ENCODE measurements at places on chromosomes 3 and 15.

GRCh38 chr3:126573492-126574117 lies 14.9 kb upstream of the C3orf22 start:
- no peak for DNase-seq

DNA sequence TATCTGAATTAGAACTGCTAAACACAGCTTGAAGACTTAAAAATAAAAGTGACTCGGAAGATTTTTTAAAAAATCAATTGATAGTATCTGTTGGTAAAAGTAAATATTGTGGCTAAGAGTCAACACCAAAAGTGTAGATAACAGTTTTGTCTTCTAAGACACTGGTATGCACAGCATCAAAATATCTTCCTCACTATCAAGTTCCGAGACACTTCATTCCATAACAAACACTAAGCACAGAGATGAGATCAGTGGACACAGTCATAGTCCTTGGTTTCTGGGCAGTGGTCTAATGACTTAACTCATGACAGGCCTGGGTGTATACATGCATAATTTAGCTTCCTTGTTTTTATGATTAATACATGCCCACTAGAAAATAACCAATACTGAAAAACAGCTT lies 63.2 kb downstream of the PXYLP1 start:
- DNase-seq: no peak

- no peak for DNase-seq
Measured at GRCh38 chr3:98018301-98018700, 16.8 kb downstream of the GABRR3 start.

DNA sequence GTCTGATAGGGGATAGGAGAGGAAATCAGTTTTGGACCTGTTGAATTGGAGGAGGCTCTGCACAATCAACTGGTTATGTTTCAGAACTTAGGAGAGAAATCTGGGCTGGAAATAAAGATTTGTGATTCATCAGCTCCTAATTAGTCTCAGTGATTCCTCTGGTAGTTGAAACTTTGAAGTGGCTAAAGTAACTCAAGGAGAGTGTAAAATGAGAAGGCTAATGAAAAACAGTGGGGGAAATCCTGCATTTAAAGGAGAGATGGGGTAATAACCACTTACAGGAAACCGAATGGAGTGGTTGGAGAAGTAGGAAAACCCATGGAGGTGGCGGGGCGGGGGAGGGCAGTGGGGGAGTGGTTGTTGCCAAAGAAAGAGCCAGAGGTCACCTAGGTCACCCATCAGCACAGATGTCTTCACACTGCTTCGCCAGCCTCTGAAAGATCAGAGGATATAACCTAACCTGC lies 32.6 kb downstream of the MAP2K5 start:
- DNase-seq: no peak

DNA sequence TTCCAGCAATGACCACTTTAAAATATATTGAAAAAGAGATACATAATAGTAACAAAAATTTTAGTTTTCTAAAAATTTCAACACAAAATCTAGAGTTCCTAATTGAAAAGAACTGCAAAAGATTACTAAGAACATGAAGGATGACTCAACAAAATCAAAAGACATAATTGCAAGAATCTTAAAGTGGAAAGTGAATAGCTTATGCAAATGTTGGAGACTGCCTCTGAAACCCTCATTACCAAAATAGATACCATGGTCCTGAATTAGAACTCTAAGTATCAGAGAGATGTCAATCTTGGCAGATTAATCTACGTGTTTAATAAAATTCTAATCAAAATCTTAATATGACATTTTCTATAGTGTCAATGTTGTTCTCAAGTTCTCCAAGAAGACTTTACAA lies 60.7 kb upstream of the SGO1 start:
- no peak for DNase-seq

DNA sequence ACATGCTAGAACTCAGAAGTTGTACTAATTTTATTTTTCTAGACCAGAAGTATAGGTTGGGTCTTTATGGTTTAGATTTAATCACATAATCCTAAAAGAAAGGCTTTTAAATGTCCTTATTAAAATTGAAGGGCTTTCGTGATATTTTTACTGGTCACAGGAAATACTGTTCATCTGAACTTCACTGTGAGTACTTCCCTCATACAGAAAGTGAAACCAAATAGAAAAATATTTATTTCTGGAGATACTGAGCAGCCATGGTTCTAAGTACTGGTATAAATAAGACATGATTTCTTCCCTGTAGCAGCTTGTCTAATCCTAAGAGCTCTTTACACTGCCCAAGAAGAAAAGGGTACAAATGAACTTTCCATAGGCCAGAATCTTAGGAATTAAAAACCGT lies 2.0 kb downstream of the SNRK start:
- DNase-seq: no peak

DNA sequence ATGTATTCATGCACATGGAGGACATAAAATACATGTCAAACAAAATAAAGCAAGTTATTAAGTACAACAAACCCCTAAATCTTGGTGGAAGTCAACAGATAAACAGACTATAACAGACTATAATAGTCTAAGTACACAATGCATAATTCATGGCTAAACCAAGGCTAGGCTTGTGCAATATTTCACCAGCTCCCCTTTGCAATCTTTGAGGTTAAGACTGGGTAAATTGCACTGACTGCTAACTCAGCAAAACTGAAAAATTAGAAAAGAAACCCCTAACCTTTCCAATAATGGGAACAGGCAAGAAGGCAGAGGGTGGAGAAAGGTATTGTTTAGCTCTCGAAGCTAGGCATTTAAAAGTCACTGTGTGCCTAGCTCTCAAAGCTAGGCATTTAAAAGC lies 304.9 kb upstream of the WNT5A start:
- no peak for DNase-seq

DNA sequence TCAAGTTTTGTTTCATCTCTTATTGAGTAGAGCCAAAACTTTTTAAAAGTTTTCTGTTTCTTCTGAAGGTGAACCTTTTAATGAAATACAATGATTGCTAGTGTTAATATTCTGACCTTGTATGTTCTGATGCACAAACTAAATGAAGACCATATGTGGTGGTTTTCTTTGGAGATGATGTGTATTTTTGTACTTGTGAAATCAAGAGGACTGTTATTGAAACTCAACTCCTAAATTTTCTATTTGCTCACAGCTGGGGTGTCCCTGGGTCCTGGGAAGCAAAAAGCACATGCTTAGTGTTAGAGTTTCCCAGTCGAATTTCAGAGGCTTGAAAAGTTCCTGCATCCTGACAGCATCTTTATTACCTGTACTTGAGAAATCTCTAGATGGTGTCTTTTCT lies 1185.8 kb upstream of the ALCAM start:
- no peak for DNase-seq

GRCh38 chr3:171829841-171830517 lies 13.2 kb upstream of the TMEM212 start:
- DNase-seq: no peak

DNA sequence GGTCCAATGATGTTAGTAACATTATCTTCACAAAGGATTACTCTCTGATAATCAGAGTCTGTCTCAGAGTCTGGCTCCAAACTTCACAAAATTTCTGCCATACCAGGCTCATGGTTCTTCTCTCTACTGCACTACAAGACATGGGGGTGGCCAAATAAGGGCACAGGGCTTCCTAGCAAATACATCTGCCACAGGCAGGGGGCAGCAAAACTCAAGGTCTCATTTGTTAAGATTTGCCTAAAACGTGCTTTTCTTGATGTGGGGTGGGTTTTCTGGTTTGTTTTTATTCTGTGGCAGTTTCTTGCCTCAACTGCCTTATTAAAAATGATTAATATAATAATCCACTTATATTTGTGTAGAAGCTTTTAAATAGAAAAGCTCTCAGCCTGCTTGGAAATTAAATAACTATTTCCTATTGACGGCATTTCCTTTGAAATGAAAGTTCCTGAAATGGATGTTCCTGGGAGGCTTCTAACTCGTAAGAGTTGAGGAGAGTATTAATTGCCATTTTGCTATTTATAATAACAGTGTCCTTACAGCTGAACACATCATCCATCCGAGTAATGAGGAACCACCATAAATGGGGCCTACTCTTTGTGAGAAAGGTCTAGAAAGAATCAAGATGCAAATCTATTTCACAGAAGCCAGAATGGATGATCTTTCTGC lies 53.8 kb downstream of the SST start:
- peak; percentile 32 for DNase-seq

- peak; percentile 43 for DNase-seq
Measured at GRCh38 chr3:72482589-72483321, 365.5 kb downstream of the SHQ1 start.

DNA sequence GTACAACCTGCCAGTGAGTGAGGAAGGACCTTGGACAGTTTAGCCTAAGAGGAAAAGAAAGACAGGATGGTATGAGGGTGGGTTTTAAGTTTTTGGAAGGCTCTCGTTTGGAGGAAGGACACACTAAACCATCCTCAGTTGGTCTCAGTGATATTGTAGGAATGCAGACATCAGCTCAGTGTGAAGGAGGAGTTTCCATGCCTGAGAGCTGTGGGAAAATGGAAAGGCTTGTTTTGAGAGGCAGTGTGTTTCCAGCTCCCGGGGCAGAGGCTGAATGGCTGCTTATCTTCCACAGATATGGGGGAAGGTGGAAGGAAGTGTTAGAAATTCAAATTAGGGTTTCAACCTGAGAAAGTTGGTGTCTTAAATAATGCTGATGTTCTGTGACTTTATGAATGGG lies 89.6 kb upstream of the MYZAP start:
- DNase-seq: no peak

DNA sequence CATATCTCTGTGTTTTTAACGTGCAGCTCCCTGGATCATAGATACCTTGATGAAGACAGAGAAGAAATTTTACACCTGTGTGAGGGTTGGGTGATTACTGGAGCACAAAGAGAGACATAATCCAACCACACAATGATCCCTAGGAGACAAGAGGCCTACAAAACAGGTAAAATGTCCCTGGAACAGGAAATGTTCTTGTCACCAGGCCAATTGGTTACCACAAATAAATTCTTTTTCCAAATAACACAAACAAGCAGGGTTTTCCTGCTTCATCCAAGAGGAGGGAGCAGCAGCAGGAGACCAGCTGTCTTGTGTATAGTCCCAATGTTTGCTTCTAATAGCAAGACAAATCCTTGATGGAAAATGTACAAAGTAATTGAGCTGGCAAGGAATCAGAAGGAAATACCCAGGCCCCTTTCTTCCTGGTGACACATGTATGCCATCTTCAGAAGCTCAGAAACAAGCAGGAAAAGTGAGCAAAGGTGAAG lies 1.4 kb downstream of the MGLL start:
- no peak for DNase-seq
